A549 treated with ZK216348 at 1 μM for 4 hours (cell line): ENCODE measurements at places on chromosomes 11 and 22. TPM values are rescaled to one million over a fixed set of nuclear protein-coding genes. Genes with fewer than 3 reads are reported as not detected.

NCAPD3 gene
- total RNA-seq: 20.2 to 27.5 TPM (median 25.1 TPM) in 5 replicates

KRTAP5-9 gene
- total RNA-seq: not detected in 5 replicates

TMEM25 gene
- total RNA-seq: 0.36 to 1.0 TPM (median 0.55 TPM) in 4 of 5 replicates, not detected in the other

SLC5A1 gene
- 0.06 TPM in 1 of 5 replicates, not detected in the others for total RNA-seq

CBLIF gene
- not detected in 5 replicates for total RNA-seq

KCNJ5 gene
- total RNA-seq: 0.09 to 0.12 TPM in 2 of 5 replicates, not detected in the others

OR8D4 gene
- not detected in 5 replicates for total RNA-seq

ANO5 gene
- 1.2 to 1.8 TPM (median 1.7 TPM) in 5 replicates for total RNA-seq

DKK3 gene
- 15.4 to 22.3 TPM (median 18.2 TPM) in 5 replicates for total RNA-seq

TRIM51 gene
- total RNA-seq: not detected in 5 replicates

LGALS12 gene
- total RNA-seq: not detected in 5 replicates

UCP3 gene
- total RNA-seq: 0.97 to 2.8 TPM (median 1.3 TPM) in 5 replicates

WBP2NL gene
- total RNA-seq: 0.12 TPM in 1 of 5 replicates, not detected in the others

CBX7 gene
- total RNA-seq: 0.70 to 1.7 TPM (median 1.2 TPM) in 5 replicates

JRKL gene
- total RNA-seq: 3.8 to 7.3 TPM (median 6.0 TPM) in 5 replicates

TPBGL gene
- total RNA-seq: 0.15 to 0.36 TPM (median 0.28 TPM) in 5 replicates

CHKA gene
- 27.3 to 33.8 TPM (median 32.4 TPM) in 5 replicates for total RNA-seq

PAMR1 gene
- not detected in 5 replicates for total RNA-seq

KIF18A gene
- 10.8 to 20.0 TPM (median 15.3 TPM) in 5 replicates for total RNA-seq

CARD16 gene
- total RNA-seq: not detected in 5 replicates

SOX10 gene
- total RNA-seq: not detected in 5 replicates

MEI1 gene
- total RNA-seq: 0.21 TPM in 1 of 5 replicates, not detected in the others

ZBED5 gene
- 17.5 to 30.7 TPM (median 27.7 TPM) in 5 replicates for total RNA-seq

RTN4R gene
- total RNA-seq: 5.4 to 14.5 TPM (median 13.8 TPM) in 5 replicates

MYRF gene
- total RNA-seq: 11.2 to 24.6 TPM (median 20.8 TPM) in 5 replicates

IFITM1 gene
- total RNA-seq: 0.26 to 0.53 TPM (median 0.51 TPM) in 3 of 5 replicates, not detected in the others

KDM4E gene
- not detected in 5 replicates for total RNA-seq

ACR gene
- 0.19 to 0.54 TPM in 2 of 5 replicates, not detected in the others for total RNA-seq

TSGA10IP gene
- total RNA-seq: not detected in 5 replicates

DCDC1 gene
- total RNA-seq: 0.32 to 0.67 TPM (median 0.59 TPM) in 5 replicates

NELL1 gene
- not detected in 5 replicates for total RNA-seq
